Brain microvascular endothelial cell (primary cell): ENCODE measurements at places on chromosomes 1 and 21.

GRCh38 chr1:235112297-235113182 is 16.1 kb downstream of the TOMM20 start:
- no peak for DNase-seq

DNA sequence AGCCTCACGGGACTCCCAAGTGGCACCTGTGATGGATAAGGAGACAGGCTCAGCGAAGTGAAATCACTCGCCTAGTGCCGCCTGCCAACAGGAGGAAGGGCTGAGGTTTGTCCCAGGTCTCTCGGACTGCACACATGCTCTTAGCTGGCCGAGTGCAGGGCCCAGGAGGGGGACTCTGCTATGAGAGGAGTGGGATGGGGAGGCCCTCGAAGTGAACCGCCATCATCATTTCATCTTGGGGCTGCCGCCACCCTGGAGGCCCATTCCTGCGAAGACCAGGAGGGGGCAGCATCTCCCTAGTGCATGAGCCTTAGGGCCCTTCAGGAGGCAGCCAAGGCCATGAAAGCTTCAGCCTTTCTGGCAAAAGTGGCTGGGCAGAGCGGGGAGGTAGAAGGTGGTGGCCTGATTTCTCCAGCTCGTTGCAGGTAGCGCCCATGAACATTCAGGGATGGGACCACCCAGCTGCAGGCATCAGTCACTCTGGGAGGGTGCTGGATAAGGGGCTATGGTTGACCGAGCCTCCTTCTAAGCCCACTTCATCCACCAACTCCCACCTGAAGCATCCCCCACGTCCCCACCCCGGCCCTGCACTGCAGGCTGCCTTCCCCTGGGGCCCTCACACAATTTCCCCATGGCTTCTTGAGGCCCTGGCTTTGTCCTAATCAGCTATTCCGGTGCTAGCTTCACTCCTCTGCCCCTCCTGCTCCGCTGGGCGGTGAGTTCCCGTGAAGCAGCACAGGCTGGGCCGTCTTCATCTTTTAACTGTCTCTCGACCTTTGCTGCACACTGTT is 17.2 kb upstream of the RASSF5 start:
- peak; percentile 68 for DNase-seq

GRCh38 chr21:45631540-45631939 is 12.0 kb upstream of the PCBP3 start:
- no peak for DNase-seq

DNA sequence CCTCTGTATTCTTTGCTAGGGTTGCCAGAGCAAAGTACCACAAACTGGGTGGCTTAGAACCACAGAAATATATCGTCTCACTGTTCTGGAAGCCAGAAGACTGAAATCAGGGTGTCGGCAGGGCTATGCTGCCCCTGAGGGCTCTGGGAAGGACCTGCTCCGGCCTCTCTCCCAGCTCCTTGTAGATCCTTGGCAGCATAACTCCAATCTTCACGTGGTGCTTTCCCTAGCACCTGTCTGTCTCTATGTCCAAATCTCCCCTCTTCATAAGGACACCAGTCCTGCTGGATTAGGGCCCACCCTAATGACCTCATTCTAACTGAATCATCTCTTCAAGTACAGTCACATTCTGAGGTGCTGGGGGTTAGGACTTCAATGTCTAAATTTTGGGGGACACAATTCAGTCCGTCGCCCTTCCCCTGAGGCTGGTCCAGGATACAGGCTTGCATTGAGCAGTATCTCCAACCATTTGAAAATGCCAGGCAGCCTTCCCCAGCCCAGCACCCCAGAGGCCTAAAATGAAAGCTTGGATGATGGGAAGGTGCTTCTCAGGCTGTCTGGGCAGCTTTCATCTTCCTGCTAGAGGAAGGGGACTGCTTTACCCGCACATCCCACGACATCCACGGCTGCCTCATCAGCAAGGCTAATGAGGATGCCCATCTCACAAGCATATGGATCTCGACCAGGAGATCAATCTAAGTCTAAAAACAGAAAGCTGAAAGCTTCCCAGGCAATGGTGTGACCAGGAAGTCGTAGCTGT is 24.7 kb downstream of the TRIM67 start:
- DNase-seq = no peak

DNA sequence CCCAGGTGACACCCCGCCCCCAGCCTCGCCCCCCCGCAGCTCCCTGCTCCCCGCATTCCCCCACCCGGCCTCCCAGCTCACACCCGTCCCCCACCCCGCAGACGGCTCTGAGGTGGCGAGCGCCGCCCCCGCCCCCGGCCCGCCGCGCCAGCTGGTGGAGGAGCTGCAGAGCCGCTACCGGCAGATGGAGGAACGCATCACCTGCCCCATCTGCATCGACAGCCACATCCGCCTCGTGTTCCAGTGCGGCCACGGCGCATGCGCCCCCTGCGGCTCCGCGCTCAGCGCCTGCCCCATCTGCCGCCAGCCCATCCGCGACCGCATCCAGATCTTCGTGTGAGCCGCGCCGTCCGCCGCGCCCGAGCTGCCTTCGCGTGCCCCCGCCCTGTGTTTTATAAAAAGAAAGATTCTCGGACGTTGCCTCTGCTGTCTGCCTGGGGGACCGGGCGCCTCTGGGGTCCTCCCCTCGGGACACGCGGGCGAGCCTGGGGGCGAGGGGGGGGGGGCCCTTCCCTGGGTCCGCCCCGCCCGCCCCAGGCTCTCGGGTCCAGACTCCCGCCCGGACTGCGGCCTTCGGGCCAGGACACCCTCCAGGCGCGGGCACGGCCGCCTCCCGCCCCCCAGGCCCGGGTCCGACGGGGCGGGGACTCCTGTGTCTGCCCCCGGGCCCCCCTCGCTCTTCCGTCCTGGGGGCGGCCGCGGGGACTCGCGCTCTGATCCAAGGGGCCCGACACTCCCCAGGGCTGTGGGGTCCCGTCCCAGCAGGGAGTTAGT is 1.6 kb upstream of the MMP23B start:
- DNase-seq = peak; percentile 56

- DNase-seq = no peak
Measured at GRCh38 chr21:39434950-39435349, 10.6 kb downstream of the LCA5L start.
